ENCODE measurements at places on chromosomes 2 and 18.

DNA sequence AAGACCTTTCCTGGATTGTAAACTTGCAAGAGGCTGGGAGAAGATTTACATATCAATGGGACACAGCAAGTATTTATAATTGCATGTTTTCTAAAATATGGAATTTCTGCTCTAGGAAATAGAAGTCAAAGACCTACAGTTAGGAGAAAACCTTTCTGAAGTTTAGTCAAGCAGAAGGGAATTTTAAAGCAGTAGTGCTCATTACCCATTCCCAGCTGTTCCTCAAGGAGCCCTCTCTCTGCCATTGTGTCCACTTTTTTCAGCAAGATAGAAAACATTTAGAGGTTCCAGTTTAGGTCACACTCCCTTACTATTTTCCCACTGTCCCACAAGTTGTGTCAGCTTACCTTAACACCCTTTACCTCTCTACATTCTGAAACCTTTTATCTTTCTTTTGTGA is 584.0 kb upstream of the CHAC2 start:
- no peak for DNase-seq

DNA sequence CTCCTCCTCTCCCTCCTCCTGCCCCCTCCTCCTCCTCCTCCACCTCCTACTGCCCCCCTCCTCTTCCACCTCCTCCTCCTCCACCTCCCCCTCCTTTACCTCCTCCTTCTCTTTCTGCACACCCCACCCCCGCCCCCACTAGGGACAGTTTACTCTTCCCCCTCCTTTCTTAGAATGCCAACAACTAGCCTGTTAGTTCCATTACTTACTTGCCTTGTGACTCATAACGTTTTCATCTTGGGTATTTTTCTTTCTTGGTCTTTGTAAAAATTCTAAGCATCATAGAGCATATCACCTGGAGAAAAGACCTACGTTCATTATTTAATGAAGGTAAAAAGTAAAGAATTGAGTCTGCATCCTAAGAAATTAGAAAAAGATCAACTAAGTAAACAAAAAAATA is 165.3 kb downstream of the NEDD4L start:
- peak; percentile 69 for DNase-seq

- DNase-seq = no peak
Observed at GRCh38 chr2:12240206-12240605, 476.5 kb upstream of the TRIB2 start.

- DNase-seq = no peak
Observed at GRCh38 chr2:77314721-77315120, 207.5 kb downstream of the LRRTM4 start.

- DNase-seq = no peak
Observed at GRCh38 chr2:52668724-52669123, 1098.9 kb upstream of the CHAC2 start.

DNA sequence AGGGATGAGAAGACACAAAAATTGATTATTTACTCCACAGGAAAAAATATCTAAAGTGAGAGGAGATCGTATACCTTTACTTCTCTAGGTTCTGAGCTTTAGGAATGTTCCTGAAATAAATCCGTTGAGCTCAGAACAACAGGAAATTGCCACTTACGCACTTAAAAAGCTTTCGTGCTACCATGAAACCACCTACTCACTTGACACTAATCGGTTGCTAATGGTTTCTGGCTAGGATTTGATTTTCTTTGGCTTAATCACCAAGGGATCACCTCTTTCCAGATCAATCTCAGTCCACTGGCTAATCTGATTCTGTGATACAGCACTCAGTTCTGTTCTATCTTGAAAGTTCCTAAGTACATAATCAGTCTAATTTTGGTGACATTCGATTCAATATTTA is 419.6 kb downstream of the DLGAP1 start:
- DNase-seq = no peak

Measured in PC-3 (cell line).